Cerebellum (tissue), 4 donors: ENCODE measurements at places on chromosomes 6 and 20. TPM values are rescaled to one million over a fixed set of nuclear protein-coding genes. Genes with fewer than 3 reads are reported as not detected.

DNA sequence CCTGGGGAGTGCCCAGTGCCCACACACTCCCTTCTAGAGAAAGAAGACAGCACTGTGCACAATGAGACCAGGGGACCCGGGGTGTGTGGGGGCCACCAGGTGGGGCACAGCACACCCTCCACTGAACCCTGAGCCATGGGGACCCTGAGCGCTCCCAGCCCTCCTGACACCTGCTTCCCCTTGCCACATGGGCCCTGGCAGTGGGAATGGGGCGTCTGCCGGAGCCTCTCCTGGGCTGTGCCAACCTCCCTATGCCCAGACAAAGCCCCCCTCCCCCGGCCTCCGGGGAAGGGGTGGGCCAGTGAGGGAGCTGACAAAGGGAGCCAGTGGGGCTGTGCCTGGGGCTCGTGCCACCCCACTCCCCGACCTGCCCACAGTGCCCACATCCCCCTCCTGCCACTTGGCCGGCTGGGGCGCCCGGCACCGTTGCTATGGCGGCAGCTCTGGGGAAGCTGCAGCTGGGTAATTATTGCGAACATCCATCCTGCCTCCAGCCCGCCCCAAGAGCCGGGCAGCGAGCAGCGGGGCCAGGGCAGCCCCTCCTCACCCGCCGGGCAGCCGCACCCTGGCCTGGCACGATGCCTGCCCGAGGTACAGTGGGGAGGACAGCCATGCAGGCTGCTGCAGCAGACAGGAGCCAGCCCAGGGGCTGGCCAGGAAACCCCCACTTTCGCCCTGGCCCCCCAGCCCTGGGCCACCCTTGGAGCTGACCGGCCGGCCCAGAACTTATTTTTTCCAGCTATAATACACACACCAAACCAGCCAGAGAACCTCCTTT, 41.9 kb upstream of the NOL4L start:
- no peak for DNase-seq

GRCh38 chr6:85824329-85824728, 181.6 kb upstream of the SYNCRIP start:
- no peak for DNase-seq

GRCh38 chr6:75526502-75527127, 33.0 kb upstream of the FILIP1 start:
- peak; percentile 44 for DNase-seq

- no peak for DNase-seq
These were observed 160.9 kb downstream of the SOD2 start for GRCh38 chr6:159532155-159532554.

Gene ATRN
- 44.6 TPM for total RNA-seq

Gene RAB23
- total RNA-seq = 21.2 TPM

Gene SLC22A7
- 0.36 TPM for total RNA-seq

Gene HEY2
- total RNA-seq = 9.5 TPM

Gene PHACTR1
- 35.8 TPM for total RNA-seq
